A549 (cell line): ENCODE measurements at places on chromosomes 6 and 20. TPM values are rescaled to one million over a fixed set of nuclear protein-coding genes. Genes with fewer than 3 reads are reported as not detected.

DNA sequence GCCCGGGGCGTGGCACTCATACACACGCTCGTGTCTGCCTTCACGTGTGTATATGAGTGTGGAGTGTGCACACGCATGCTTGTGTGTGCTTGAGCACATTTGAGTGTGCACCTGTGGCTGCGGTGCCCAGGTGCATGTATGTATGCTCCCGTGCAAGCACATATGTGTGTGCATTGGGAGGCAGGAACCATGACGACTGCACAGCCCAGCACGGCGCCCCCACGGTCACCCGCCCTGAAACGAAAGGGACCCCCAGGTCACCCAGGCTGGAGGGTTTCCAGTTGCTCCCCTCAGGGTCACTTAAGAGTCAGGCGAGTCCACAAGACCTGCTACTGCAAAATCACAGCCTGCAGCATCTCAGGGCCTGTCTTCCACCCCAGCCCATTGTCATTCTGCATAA, 94.7 kb downstream of the YTHDF1 start:
- DNase-seq: no peak

- DNase-seq: no peak
Measured at GRCh38 chr20:13274275-13274861, 53.3 kb downstream of the ISM1 start.

DNA sequence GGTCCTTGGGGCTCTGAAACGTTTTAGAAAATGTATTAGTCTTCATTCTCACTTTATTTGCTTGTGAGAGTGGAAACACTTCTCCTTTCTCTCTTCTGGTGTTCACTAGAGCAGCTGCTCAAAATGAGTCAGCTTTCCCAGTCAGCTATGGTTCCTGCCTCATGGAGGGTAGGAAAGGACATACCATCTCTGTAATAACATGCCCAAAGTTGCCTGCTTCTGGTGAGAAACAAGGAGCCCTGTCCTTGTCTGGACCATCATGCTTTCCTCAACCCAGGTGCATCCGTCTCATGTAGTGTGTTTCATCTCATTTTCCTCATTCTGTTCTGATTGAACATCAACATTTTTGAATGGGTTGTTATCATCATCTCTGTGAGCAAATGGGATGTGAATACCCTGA, 17.1 kb upstream of the TINAG start:
- no peak for DNase-seq

Gene MRAP2
- 0.66 to 1.0 TPM (median 0.75 TPM) in 3 replicates for polyA plus RNA-seq

- DNase-seq: no peak
Measured at GRCh38 chr20:39631557-39631956, 669.4 kb downstream of the DHX35 start.

Gene HLA-DOB
- polyA plus RNA-seq: 0.07 to 0.12 TPM (median 0.08 TPM) in 3 replicates

Gene PROKR2
- not detected in 3 replicates for polyA plus RNA-seq

DNA sequence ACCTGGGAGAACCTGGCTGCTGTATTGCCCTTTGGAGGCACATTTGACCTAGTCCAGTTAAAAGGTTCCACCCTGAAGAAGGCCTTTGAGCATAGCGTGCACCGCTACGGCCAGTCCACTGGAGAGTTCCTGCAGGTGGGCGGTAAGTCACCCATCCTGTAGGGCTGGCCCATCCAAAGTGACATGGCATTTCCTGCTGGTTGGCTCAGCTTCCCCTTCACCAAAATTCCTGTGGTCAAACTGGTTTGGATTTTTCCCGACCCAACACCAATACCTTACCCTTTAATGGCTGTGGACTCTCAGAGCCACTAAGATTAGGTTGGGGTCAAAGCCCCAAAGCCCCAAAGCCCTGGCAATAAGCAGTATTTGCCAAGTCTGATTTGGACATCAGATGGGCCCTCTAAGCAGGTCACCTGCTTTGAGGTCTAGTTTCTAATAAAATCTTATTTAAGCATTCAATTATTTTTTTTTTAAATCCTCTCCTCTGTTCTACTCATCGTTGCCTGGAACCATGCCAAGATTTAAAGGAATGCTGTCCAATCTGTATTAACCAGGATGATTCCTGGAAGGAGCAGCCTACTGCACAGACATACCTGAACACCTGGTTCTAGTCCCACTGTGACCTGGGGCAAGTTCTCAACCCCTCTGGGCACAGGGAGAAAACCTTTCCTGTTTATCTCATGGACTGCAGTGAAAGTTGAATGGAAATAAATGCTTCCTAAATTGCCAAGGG, 40.8 kb downstream of the NT5E start:
- DNase-seq: no peak

Gene SLC22A3
- 38.8 to 44.9 TPM (median 41.5 TPM) in 3 replicates for polyA plus RNA-seq

DNA sequence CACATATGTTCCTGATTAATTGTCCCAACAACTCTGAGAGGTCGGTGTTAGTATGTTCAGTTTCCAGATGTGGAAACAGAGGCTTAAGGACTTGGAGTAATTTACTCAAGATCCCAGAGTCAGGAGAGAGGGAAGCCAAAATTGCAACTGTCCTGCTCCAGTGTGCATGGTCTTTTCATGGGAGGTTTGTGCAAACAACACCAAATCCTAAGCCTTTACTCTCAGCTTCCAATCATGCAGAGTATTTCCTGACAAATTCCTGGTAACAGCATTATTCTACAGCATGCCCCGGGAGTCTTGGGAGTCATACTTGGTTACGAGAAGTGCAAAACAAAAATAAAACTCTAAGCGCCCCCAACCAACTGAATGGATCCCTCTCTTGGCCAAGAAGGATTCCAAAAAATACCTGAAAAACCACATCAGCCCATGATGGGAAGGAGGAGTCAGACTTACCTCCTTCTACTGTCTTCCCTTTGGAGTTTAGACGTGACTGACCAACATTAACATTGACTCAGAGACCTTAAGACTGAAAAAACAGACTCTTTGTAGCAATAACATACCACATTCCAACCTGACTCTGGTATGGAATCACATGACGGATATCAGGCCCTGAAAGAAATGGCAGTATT, 30.8 kb upstream of the PPP1R3G start:
- DNase-seq: no peak

Gene GRM1
- polyA plus RNA-seq: 0.03 to 0.05 TPM in 2 of 3 replicates, not detected in the other

GRCh38 chr6:85482206-85482904, 32.5 kb downstream of the NT5E start:
- no peak for DNase-seq

Gene VPS52
- 22.8 to 28.0 TPM (median 22.8 TPM) in 3 replicates for polyA plus RNA-seq

- DNase-seq: no peak
Measured at GRCh38 chr6:144690133-144690532, 405.0 kb downstream of the UTRN start.

GRCh38 chr6:45896783-45897441, 118.7 kb downstream of the CLIC5 start:
- DNase-seq: no peak

- no peak for DNase-seq
Measured at GRCh38 chr6:165695722-165696515, 32.9 kb upstream of the PDE10A start.

Gene SPEF1
- polyA plus RNA-seq: 0.89 to 1.4 TPM (median 1.3 TPM) in 3 replicates

Gene SLC32A1
- not detected in 3 replicates for polyA plus RNA-seq

DNA sequence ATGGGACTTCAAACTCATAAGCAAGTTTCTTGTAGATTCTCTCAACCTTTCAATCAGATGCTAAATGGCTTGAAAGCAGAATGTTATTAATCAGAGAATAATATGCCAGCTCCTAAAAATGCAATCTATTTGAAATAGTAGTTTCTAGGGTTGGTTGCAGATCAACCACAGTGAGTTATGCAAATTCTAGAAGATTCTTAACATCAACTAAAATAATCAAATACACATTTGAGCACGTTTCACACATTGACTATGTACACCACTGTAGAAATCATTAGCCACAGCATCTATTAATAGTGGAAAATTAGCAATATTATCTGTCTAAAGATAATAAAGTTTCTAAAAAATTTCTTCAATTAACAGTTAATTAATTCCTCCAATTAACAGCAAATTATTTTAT, 141.9 kb upstream of the GJE1 start:
- no peak for DNase-seq

Gene ADGB
- polyA plus RNA-seq: not detected in 3 replicates

Gene PKIB
- 0.37 to 0.67 TPM (median 0.58 TPM) in 3 replicates for polyA plus RNA-seq

GRCh38 chr20:57686931-57687652, 22.7 kb downstream of the PMEPA1 start:
- no peak for DNase-seq

GRCh38 chr6:89411145-89412070, 665 bp downstream of the RRAGD start:
- no peak for DNase-seq

DNA sequence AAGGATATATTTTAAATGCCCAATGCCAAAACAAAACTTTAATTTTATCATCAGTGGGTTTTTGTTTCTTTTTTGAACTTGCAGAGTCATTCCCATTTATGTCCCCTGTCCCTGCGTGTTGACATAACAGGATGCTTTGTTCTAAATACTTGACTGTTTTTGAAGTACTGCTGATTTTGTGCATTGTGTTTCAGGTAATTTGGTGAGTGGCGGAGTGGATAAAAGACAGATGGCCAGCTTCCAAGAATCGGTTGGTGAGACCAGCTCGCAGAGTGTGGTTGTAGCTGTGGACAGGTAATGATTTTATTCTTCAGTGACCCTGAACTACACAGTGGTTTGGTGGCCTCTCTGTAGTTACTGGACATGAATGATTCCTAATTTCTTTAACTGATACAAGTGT, 50.5 kb upstream of the CSE1L start:
- no peak for DNase-seq

Gene HRH3
- not detected in 3 replicates for polyA plus RNA-seq

Gene SLC12A5
- 10.8 to 11.7 TPM (median 11.5 TPM) in 3 replicates for polyA plus RNA-seq

Gene PPP1R14C
- 0.31 to 0.46 TPM (median 0.43 TPM) in 3 replicates for polyA plus RNA-seq

DNA sequence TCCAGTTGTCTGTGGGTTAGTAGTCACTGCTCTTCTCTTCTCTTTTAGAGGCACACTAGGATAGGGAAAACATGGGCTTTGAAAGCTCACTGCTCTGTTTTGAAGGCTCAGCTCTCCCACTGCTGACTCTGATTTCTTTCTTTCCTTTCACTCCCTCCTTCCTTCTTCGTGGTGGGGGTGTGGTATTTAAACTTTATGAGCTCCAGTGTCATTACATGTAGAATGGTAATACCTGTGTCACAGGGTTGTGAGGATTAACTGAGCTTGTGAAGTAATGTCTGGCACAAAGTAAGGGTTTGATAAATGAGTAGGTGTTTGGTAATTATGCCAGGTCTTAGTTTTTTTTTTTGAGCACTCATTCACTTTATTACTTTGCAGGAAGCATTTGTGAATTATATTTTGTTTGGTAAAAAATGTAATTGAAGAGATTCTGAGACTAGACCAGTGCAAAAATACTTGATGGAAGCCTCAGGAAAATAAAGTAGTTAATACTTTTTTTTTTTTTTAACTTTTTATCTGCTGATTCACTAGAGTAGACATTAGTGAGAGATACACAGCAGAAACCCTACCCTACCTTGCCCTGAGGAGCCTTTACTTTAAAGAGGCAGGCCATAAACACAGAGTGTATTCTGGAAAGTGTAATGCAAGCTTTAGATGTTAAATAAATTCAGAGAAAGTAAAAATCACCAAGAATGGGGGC, 17.3 kb downstream of the SMAP1 start:
- DNase-seq: no peak

GRCh38 chr6:38271081-38271480, 368.6 kb downstream of the BTBD9 start:
- no peak for DNase-seq

Gene TFAP2C
- 9.1 to 9.6 TPM (median 9.2 TPM) in 3 replicates for polyA plus RNA-seq

GRCh38 chr6:34912715-34913464, 23.8 kb downstream of the ANKS1A start:
- no peak for DNase-seq

- no peak for DNase-seq
Measured at GRCh38 chr6:88179692-88180091, 13.5 kb upstream of the CNR1 start.

Gene ZNF311
- polyA plus RNA-seq: 0.18 to 0.29 TPM (median 0.27 TPM) in 3 replicates

DNA sequence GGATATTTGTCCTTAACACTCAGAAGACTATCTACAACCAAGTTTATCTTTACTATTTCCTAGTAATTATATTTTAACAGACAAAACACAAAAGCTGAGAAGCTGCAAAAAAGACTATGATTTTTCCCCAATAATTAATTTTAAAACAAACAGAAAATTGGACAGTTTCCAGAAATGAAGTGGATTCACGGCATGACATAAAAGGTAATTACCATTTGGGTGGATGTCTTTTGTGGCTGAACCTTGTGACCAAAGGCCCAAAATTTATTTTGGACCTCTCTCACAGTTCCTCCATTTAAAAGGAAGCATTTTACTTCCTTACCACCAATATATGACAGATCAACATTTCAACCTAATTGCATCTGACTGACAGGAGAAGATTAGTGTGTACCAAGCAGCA, 90.2 kb downstream of the GMDS start:
- DNase-seq: no peak

DNA sequence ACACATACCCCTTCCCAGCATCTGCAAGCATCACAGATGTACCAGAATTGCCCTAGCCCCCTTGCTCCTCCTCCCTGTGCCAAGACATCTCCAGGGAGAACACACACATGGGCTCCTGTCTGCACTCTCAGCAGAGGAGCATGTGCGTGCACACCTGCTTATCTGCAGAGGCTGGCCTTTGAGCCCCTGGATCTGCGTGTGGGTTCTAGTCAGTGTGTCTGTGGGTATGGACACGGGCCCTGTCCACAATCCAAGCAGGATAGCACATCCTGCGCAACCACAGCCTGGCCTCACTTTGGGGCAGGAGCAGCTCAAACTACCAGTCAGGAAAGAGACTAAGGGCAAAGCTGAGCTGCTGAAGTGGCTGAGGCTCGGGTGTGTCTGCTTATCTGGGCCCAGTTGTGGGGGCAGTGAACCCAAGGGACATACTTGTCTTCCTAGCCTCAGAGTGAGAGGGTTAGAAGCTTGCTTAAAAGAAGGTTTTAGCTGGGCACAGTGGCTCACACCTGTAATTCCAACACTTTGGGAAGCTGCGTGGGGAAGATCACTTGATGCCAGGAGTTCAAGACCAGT, 41.0 kb downstream of the HM13 start:
- no peak for DNase-seq

DNA sequence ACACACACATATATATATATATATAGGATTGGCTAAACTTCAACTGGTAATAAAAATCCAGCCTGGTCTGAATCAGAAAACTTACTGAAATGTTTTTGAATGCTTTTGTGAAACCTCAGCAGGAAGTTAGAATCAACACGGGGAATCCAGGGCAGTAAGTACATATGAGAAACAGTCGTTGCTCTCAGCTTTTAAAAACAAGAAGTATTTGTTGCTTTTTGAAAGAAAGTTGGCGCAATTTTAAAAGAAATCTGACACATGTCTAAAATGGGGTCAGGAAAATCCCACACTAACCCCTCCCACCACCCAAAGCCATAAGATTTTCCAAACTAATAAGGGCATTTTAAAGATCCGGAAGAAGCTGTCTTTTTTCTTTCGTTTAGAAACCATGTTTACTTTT, 11.5 kb upstream of the CCDC170 start:
- DNase-seq: no peak

GRCh38 chr20:36004045-36004444, 35.7 kb downstream of the CNBD2 start:
- no peak for DNase-seq

- DNase-seq: no peak
Measured at GRCh38 chr6:141878686-141879085, 254.0 kb upstream of the GJE1 start.

DNA sequence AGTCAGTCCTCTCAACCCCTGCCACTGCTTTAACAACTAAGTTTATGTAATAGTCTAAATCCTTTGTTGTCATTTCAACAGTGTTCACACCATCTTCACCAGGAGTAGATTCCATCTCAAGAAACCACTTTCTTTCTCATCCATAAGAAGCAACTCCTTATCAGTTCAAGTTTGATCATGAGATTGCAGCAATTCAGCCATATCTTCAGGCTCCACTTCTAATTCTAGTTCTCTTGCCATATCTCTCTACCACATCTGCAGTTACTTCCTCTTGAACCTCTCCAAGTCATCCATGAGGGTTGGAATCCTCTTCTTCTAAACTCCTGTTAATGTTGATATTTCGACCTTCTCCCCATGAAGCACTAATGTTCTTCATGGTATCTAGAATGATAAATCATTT, 57.9 kb upstream of the FOXO3 start:
- DNase-seq: no peak
